ENCODE measurements at places on chromosomes 5 and 9.

GRCh38 chr9:84667571-84668195 is 1.8 kb upstream of the NTRK2 start:
- no peak for DNase-seq

DNA sequence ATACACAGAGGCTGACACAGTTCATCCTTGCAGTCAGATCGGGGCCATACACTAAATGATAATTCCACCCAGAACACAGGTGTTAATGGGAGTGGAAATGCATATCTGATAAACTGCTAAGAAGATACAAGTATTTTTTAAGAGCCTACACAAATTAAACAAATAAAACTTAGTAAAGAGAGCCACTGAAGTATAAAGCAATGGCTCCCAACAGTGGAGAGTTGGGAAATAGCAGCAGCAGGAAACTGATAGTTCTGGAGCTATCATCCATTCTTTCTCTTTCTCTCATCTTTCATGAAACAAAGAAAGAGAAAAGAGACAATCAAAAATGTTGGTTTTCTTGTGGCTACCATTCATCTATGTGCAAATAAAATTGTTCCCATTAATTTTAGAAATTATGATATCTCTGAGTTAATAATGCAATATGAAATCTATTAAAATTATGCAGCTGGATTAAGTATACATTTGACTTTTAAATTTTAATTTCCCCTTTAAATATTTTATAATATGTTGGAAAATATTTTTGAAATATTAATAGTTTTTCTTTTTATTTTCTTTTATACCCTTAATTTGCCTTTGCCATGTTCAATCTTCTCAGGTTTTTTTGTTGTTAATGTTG is 120.8 kb downstream of the EMB start:
- no peak for DNase-seq

- DNase-seq = no peak
These were observed 41.7 kb downstream of the TMEM167A start for GRCh38 chr5:83035373-83036100.

GRCh38 chr9:133102190-133103021 is 18.6 kb downstream of the RALGDS start:
- DNase-seq = no peak

GRCh38 chr9:134867917-134868750 is 12.5 kb upstream of the FCN2 start:
- no peak for DNase-seq

- DNase-seq = no peak
These were observed 104.4 kb downstream of the ZNF354C start for GRCh38 chr5:179164331-179165311.

- DNase-seq = no peak
These were observed 960 bp upstream of the GFRA3 start for GRCh38 chr5:138275379-138275782.

GRCh38 chr9:109557481-109557880 is 59.4 kb upstream of the PTPN3 start:
- DNase-seq = no peak

GRCh38 chr5:133682451-133682850 is 70.1 kb upstream of the FSTL4 start:
- no peak for DNase-seq

DNA sequence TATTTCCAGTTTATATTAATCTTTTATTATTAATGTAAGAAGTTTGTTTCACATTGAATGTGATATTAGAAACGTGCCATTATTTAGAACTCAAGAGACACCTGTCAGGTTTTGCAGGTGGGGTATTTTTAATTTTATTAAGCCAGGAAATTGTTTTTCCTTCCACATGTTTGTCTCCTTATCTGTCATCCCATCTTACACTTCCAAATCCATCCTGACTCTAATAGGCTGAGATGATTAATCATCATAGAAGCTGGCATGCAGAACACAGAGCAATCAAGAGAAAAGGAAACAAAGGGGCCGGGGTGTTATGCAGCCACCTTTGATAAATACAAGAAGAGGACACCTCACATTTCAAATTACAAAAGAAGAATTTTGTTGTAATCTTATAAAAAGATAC is 506.5 kb downstream of the ISL1 start:
- no peak for DNase-seq

- no peak for DNase-seq
These were observed 288.0 kb downstream of the ICE1 start for GRCh38 chr5:5710471-5710870.

DNA sequence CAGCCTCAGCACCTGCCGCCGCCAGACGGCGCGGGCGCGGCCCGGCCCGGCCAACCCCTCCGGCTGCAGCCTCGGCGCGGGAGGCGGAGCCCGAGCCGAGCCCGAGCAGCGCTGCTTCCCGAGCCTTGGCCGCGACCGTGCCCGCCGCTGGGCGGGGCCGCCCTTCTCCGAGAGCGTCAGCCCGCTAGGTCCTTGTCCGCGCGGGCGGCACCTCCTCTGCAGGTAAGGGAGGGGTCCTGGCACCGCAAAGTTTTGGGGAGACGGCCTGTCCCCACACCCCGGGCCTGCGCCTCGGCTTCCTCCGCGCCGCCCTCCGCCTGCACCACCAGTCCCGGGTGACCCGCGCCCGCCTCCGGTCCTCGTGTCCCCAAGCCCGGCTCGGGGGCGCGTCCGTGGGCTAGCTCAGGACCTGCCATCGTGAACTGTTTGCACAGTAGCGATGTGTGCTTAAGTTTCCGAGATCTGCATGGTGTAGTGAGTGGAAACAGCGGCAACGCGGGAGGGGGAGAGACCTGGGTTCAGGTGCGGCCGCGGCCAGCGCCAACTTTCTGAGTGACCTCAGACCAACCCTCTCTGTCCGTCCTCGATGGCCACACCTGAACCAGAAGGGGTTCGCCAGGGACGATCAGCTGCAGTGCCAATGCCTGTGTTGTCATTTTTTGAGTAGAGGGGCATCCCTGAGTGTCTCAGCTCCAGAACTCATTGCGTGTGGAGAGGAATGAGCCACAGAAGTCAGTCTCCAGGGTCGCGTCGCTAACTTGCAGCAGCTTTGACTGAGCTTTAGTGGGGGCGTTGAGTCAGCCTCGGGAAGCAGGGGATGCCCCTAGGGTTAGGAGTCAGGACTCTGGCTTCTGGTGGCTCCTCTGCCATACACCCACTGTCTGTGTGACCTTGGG is at the start of gene FRMPD1:
FRMPD1 (plus strand) TSS at position 82 of the 896 bp plus-strand sequence. CDS start 41,688 bp downstream, outside the sequence.
- DNase-seq = peak; percentile 57
